Activated CD4-positive, alpha-beta T cell treated with anti-CD3 and anti-CD28 coated beads for 24 hours (primary cell): ENCODE measurements at places on chromosomes 2 and 18.

DNA sequence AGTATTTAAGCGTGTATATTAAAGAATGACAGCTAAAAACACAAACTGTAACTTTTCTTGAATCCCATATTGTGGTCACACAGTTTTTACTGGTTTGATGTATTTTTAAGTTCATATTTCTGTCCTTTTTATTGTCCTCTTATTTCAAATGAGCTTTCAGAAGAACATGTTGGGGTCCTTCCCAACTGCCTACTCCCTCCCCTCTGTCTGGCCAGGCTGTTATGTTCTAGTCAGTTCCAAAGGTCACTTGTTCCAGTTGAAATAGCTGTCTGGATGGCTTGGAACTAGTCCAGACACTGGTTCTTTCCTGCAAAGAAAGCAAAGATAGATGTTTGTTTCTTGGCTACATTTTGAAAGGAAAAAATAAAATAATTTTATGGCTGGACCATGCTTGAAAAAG lies 306.9 kb downstream of the GULP1 start:
- no peak for DNase-seq

DNA sequence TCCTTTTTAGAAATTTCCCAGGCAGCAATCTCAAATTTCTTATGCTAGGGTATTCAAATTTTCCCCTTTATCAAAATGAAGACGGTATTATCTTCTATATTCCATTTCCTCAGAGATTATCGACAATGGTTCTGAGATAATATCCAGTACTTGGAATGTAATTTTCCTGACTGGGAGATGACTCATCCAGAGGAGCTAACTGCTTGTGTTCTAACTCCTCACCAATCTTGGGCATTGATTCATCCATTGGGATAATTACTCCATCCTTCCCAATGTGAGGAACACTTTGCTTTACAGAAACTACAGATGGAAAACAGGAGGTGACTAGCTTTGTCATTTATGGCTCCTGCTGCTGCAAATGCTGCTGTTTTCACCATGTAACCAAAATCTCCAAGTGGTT lies 239.4 kb upstream of the LYPD1 start:
- no peak for DNase-seq

DNA sequence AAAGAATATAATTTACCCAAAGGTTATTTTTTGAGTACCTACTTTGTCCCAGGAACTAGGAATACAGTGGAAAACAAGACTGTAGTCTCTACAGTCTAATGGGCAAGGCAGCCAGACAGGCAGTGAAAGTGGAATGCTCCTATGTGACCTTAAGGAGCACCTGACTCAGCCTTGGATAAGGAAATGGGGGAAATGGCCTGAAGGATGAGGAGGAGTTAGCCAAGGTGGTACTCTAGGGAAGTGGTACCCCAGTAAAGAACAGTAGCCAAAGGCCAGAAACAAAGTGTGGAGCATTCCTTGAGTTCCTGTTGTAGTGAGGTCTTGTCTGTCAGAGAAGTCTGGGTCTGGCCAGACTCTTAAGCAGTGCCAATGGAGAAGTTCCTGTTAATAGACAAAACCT lies 6.0 kb downstream of the ZNF397 start:
- DNase-seq, result no peak

GRCh38 chr2:84849271-84849952 lies 31.5 kb downstream of the TRABD2A start:
- DNase-seq, result no peak

- no peak for DNase-seq
These were observed 41.6 kb upstream of the PLB1 start for GRCh38 chr2:28454016-28454930.

DNA sequence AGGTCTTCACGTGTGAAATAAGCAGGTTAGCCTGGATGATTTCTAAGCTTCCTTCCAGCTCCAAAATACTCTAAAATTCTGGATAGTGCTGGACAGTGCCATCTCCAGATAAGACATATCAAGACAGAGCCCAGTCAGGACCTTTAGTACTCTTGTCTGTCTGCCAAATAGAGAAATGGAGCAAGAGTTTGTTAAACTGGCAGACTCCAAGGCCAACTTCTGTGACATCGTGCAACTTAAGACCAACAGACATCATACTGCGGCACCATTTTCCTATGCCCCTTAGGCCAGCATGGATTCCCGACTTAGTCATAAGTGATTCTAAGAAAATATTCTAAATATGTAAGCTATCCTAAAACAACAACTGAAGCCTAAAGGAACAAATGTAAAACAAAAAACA lies 118.6 kb downstream of the RBMS1 start:
- no peak for DNase-seq

DNA sequence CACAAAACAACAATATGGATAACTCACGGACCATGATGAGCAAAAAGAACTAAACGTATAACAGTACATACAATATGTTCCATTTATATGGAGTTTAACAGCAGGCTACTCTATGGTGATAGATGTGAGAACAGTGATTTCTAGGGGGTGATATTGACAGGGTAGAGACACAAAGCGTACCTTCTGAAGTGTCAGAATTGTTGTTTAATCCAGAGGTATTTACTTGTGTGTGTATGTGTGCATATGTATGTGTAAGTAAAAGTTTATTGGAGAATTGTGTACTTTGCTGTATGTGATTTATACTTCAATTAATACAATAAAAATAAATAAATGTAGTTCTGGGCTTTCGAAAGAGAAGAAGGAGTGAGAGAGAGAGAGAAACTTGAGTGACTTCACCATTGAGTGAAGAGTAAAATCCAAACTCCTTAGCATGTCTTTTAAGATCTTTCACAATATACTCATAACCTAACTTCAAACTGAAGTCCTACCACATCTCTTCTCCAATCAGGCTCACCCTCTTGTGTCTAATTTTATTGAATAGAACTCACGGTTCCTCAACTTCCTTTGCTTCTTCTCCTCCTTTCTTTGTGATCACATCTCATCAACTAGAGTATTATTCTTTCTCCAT lies 126.0 kb upstream of the KLF7 start:
- no peak for DNase-seq

GRCh38 chr2:119536211-119536610 lies 8.0 kb upstream of the CFAP221 start:
- DNase-seq, result no peak

GRCh38 chr2:160419776-160420505 lies 73.7 kb downstream of the RBMS1 start:
- no peak for DNase-seq

DNA sequence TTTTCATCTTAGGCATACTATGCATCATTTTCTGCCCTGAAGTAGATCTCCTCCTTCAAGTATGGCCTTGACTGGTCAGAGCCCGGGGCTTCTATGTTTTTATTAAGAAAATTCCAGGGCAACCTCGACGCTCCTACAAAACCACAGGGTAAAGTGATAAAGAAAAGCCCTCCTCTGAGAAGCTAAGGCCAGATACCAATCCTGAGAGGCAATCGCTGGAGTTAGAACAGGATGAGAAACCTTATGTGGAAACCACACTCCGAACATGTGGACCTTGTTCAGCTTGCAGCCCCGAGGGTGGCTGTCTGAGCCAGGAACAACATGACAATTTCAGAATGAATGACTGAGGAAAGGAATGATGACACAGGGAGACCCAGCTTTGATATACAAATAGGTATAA lies 35.6 kb downstream of the RMC1 start:
- DNase-seq, result no peak

DNA sequence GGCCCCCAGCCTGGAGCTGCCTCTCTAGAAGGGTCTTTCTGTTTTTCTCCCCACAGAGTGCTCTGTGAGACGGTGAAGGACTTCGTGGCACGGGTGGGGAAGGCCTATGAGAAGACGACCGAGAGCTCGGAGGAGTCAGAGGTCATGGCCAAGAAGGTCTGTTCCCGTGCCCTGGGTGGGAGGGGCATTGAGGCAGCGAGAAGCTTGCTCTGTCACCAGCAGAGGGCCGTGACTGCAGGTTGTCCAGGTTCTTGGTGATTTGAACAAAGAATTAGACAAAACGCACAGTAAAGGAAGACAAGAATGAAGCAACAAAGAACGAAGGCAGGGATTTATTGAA lies 93.9 kb downstream of the DGKD start:
- DNase-seq, result no peak

- DNase-seq, result no peak
These were observed 14.0 kb downstream of the ASB1 start for GRCh38 chr2:238440767-238441166.

DNA sequence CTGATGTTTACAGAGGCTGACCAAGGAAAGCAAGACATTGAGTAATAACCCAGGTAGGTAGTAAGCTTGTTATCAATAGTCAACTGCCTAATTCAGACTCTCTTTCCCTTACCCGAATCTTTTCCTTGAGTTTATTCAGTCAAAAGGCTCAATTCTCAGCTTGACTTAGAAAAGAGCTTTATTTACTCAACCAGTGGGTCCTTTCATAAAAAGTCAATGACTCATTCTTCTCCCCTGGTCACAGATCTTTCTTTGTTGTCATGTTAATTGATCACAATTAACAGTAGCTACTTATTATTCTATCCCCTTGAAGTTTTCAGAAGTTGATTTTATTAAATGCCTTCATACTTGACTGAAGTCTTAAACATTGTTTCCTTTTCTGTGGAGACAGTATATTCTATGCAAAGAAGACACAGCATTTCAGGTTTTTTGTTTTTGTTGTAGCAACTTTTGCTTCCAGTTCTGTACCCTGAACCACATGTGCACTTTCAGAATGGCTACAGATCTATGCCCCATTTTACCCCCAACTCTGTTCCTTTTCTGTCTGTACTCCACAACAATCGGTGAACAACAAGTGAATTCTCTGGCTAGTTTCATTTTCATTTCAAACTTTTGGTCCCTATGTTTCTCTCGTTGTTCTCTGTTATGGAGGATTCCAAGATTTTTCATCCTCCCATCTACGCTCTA lies 428.3 kb downstream of the NCKAP5 start:
- DNase-seq, result no peak

- DNase-seq, result no peak
These were observed 62.8 kb upstream of the YWHAQ start for GRCh38 chr2:9693646-9694045.

- DNase-seq, result no peak
These were observed 52.0 kb downstream of the DCC start for GRCh38 chr18:52391810-52392559.

- no peak for DNase-seq
These were observed 42.4 kb downstream of the ST3GAL5 start for GRCh38 chr2:85846411-85846810.

DNA sequence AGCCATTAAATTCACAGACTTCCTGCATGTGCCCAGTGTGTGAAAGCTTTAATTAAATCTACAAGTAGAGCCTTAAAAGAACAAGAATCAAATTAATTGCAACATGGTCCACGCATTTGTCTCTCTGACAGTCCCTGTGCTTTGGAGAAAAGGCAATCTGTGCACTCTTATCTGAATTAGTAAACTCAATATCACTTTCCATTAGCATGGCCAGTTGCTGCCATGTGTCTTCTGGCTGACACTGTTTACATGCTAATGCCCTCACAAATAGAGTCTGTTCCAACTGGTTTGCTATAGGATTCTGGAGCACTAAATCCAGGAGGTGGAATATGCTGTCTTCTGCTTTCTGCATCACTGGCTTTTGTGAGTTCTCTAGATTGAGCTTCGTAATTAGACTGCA lies 434.5 kb upstream of the RAB12 start:
- no peak for DNase-seq

GRCh38 chr2:181120625-181121024 lies 140.2 kb downstream of the UBE2E3 start:
- no peak for DNase-seq

DNA sequence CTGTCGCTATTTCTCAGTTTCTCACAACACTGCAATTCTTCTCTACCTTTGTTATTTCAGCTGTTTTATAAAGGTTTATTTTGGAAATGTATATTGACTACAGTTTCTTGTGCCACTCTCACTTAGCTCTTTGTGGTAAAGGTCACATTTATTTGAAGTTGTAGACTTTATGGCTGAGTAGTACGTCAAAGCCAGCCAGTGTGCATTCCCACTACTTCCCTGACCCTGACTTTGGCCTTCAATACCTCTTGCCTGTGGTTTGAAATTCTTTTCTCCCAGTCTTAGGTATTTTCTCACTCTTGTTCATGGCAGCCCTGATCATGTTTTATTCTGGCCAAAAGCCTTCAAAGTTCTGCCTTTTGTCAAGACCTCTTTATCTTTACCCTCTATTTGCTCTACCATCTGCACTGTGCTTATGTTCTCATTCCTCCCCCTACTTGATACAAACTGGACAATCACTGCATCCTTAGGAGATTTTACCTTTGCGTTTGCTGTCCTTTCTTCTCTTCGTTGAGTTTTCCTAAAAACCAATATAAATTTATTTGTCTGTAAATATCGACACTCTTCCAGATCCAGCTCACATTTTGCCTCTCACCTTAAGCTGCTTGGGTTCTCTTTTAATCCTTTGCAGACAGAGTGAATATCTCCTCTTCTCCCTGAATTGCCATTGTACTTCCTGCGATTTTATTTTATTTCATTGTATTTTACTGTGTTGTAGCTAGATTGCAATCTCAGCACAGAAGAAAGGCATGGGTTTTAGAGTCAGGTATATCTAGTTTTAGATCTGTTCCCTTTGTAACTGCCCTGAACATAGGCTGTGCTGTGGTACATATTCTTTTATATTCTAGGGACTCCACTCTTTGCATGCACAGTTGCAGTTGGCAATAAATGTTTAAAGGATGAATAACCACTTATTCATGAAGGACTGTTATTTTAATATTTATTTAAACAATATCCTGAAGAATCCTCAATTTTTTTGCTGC lies 31.2 kb downstream of the GULP1 start:
- no peak for DNase-seq

DNA sequence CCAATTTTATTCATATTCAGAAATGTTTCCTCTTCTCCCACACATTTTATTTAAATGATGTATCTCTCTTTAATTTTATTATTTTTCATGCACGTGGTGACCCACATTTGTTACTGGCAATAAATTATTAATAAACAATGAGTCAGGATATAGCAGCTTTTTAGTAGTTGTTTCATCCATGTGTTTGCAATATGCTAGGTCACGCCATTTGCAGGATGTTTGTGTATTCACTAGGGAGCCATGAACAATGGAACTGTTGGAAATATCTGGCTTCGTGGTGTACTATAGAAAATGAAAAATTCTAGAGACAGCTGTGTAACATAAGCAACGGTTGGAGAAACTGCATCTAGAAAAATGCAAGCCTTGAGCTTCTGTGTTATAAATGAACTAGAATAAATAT lies 176.0 kb upstream of the COL3A1 start:
- DNase-seq, result no peak

GRCh38 chr18:63617915-63618234 lies 26.2 kb downstream of the SERPINB4 start:
- no peak for DNase-seq

DNA sequence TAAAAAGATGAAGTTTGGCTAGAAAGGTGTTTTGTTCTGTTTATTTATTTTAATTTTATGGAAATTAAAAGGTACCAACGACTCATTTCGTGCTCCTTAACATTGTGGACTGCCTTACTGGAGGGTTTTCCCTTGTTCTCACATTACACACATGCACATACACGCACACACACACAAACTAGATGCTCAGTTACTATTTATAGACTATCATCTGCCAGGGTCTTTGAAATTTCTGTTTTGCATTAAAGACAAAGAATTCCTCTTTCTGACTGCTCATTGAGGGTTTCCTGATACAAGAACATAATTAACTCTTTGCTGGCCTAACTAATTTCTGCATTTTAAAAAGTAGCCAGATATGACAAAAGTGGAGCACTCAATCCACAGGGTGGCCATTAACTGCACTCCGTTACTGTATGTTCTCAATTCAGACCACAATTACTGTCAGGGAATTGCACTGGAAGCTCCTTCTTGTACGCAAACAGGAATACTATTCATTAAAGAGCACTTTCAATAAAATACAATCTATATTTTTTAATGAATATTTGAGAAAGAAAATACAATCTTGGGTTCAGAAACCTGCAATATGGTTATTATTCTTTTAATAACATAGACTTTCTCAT lies 366.9 kb upstream of the GALNT5 start:
- DNase-seq, result no peak

- DNase-seq, result no peak
These were observed 74.3 kb upstream of the SLC1A4 start for GRCh38 chr2:64914735-64915509.
